ENCODE measurements at places on chromosomes 3 and 15.

- DNase-seq: no peak
Observed at GRCh38 chr15:81033508-81033907, 32.8 kb downstream of the TLNRD1 start.

DNA sequence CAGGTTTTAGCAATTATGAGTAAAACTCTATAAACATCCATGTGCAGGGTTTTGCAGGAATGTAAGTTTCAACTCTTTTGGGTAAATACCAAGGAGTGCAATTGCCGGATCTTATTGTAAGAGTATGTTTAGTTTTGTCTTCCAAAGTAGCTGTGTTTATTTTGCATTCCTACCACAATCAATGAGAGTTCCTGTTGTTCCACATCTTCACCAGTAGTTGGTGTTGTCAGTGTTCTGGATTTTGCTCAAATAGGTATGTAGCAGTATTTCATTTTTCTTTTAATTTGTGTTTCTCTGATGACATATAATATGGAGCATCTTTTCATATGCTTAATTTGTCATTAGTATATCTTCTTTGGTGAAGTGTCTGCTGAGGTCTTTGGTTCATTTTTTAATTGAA is 185.1 kb upstream of the GALNT15 start:
- DNase-seq: no peak

DNA sequence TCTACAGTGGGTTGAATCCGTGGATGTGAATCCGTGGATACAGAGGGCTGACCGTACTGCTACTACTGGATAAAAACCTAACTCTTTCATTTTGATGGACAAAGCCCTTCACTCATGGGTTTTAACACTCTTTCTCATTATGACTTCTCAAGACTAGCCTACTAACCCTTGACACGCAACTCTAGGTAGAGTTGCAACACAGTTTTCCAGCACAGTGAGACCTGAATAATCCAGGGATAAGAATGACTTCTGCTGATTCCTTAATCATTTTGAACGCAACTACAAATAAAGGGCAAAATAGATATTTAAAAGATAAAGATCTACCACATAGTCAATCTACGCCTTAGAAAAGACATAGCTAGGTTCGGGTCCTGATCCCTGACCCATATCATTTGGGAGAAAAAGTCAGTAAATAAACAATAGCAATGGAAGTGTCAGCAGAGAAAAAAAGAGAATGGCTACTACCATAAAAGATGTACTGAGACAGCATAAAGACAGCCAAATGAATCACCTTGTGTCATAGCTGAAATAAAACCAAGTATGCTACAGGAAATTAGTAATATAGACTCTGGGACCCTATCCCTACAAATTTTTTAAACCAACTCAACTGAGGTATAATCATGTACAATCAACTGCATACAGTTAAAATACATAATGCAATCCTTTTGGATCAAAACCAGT is 87.6 kb downstream of the DPH6 start:
- no peak for DNase-seq

- no peak for DNase-seq
Observed at GRCh38 chr3:104214277-104214676, 1152.4 kb upstream of the ALCAM start.

DNA sequence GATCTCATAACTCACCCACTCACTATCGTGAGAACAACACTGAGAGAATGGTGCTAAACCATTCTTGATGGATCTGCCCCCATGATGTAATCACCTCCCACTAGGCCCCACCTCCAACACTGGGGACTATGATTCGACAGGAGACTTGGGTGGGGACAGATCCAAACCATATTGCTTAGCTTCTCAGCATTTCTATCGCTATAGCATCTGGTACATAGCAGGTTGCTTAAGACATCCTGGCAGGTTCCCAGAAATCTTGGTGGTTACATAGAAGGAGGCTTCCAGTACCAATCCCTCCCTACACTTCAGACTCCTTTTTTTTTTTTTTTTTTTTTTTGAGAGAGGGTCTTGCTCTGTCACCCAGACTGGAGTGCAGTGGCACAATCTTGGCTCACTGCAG is 487.8 kb downstream of the EDEM1 start:
- no peak for DNase-seq

DNA sequence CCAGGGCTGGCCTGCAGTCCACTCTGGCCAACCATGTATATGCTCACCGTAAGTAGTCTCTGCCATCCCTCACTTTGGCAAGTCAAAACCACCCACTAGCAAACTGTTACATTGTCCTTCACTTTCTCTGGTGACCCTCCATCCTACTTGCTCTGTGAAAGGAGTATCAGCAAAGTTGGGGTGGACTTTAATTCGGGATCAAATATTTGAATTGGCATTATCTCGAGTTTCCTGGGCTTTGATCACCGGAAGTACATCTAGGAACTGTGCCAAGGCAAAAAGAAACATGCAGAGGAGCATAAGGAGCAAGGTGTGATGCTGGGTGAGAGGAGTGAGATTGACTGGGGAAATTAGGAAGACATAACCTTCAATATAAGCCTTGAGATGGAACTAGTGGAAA is 188.9 kb upstream of the P2RY1 start:
- no peak for DNase-seq

DNA sequence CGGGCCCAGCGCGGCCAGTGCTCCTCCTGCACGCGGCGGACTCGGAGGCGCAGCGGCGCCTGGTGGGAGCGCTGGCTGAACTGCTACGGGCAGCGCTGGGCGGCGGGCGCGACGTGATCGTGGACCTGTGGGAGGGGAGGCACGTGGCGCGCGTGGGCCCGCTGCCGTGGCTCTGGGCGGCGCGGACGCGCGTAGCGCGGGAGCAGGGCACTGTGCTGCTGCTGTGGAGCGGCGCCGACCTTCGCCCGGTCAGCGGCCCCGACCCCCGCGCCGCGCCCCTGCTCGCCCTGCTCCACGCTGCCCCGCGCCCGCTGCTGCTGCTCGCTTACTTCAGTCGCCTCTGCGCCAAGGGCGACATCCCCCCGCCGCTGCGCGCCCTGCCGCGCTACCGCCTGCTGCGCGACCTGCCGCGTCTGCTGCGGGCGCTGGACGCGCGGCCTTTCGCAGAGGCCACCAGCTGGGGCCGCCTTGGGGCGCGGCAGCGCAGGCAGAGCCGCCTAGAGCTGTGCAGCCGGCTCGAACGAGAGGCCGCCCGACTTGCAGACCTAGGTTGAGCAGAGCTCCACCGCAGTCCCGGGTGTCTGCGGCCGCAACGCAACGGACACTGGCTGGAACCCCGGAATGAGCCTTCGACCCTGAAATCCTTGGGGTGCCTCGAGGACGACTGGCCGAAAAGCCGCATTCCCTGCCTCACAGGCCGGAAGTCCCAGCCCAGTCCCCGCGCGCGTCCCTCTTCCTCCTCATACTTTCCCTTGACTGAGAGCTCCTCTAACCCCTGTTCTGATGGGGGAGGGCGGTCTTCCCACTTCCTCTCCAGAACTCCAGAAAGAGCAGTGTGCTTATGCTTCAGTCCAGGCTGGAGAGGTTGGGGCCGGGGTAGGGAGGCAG is 1.4 kb upstream of the IL17RC start:
- peak; percentile 78 for DNase-seq

DNA sequence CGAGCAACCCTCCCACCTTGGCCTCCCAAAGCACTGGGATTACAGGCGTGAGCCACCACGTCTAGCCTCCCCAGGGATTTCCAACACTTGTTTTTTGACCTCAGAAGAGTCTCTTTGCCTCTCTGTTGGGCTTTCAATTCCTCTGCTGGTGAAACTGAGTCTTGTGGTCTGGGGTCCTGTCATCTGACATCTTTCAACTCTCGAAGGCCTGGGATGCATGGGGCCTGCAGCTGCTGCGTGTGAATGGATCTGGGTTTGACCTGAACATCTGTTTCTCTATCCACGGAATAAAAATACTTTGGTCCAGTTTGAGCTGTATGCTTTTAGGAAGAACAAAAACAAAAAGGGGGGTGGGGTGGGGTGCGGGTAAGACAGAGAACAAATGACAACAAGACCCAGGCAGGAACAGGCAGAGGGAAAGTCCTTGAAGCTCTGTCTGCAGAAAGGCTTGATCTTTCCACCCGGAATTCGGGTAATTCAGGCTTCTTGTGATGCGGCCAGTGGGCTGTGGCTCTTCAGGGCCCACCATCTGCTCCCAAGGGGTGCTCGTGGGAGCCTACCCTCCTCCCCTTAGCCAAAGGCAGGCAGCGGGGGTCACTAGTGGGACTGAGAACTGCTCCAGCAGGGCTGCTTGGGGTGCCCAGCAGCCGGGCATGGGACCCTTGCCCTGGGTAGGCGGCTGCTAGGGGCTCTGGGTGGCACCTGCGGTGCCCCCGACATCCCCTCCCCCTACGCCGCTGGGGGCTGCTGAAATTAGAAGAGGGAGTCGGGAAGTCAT is 71.5 kb downstream of the SLC12A8 start:
- no peak for DNase-seq

GRCh38 chr3:198076722-198077308 is 116.8 kb downstream of the LMLN start:
- no peak for DNase-seq

DNA sequence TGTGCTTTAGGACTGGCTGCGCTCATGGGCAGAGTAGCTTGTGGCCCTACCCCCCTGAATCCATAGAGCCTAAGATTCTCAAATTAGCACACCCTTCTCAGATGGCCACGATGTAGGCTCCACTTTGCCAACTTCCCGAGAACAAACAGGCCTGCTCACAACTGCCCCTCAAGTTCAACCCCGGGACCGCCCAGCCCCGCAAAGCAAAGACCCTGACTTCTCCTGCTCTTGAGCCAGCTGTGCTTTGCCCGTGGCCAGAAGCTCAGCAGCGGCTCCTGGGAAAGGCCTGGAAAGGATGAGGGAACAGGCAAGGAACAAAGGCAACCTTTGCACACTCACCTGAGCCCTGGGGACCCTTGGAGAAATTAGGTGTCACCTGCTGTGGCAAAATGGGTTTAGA is 32.0 kb downstream of the CYP11A1 start:
- DNase-seq: no peak

GRCh38 chr3:129015388-129016105 is 14.4 kb downstream of the EFCC1 start:
- no peak for DNase-seq

- no peak for DNase-seq
Observed at GRCh38 chr15:71654042-71654719, 156.2 kb upstream of the NR2E3 start.

- no peak for DNase-seq
Observed at GRCh38 chr3:116141724-116142123, 303.6 kb downstream of the LSAMP start.

DNA sequence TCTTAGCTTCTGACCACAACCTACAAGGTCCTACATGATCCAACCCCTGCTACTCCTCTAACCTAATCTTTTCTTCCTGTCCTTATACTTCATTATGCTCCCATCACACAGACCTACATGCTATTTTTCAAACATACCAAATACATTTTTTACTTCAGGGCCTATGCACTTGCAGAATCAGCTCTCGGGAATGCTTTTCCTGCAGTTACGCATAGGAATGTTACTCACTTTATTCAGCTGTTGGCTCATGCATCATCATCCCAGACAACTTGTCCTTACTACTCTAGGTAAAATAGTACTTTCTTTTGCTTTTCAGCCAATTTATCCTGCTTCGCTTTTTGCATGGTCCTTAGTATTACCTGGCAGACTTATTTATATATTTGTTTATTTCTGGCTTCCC is 105.6 kb downstream of the OXSM start:
- DNase-seq: no peak

GRCh38 chr15:63939531-63940130 is 105.9 kb upstream of the HERC1 start:
- DNase-seq: no peak

All from neural progenitor cell (in vitro differentiated cells).